Stimulated activated CD8-positive, alpha-beta memory T cell treated with anti-CD3 and anti-CD28 coated beads, Interleukin-15, amount 100 ng/mL, for 4 hours (primary cell): ENCODE measurements at places on chromosomes 11 and 22.

DNA sequence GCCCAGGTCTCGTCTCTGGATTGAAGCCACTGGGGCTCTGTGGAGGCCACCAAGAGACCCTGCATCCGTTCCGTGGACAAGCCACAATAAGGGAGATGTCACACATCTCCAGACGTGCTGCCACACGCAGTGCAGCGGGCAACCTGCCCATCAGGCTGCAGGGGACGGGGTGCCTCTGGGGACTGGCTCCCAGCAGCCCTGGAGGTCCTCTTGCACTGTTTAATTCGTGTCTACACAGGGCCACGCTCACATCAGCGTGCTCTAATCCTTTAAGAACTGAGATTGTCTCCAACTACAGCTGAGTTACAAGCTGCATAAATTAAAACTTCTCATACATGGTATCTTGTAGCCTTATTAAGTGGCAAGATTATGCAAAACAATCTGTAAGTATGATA lies 1232.2 kb downstream of the BRD1 start:
- DNase-seq, result no peak

DNA sequence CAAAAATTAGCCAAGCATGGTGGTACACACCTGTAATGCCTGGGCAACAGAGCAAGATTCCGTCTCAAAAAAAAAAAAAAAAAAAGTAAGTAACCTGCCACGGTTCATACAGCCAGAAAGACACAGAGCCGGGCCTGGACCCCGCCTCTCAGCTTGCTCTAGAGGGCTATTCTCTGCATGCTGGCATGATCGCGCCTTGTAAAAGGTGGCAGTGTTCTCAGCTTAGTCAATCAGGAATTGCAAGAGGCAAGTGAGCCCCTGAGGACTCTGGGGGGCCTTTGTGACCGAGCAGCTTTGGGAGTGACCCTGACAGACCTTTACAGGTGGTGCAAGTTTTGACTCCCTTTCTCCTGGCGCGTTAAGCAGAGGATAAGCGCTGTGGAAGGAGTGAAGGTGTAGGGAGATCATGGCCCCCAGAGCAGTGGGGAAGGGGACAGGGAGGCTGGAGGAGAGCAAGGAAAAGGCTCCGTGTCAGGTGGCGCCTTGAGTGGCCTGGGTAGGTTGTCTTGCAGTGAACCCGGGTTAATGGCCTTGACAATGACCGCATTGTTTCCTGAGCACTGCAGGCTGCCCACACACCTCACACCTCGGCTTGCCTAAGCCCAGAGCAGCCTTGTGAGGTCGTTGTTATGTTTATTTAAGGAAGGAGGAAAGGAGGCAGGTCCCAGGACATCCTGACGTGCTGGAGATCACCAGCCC lies 48.9 kb downstream of the CDPF1 start:
- no peak for DNase-seq

DNA sequence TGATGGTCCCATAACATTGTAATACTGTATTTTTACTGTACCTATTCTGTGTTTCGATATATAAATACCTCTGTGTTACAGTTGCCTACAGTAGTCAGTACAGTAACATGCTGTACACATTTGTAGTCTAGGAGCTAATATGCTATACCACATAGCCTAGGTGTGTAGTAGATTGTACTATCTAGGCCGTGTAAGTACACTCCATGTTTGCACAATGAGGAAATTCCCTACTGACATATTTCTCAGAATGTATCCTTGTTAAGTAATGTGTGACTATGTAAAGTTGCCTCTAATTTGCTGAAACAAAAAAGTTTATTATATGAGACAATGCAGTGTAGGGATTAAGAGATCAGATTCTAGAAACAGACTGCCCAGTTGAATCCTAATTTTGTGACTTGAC lies 21.3 kb downstream of the CAPRIN1 start:
- DNase-seq, result no peak

DNA sequence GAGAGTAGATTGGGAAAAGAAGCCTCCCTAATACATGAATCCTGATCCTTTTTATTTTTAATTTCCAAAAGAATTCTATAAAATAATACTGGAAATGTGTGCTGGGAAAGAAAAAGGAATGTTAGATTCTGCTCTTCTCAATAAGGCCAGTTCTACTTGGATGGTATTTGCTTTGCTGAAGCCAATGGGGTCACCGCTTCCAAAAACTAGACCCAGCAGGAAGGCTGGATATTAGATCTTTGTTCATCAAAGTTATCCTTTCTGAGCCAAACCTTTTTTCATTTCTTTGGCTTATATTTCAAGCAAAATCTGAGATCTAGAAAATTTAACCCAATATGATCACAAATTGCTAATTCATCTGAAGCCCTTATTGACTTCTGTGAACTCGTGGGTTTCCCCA lies 41.4 kb downstream of the SCUBE2 start:
- DNase-seq, result no peak

DNA sequence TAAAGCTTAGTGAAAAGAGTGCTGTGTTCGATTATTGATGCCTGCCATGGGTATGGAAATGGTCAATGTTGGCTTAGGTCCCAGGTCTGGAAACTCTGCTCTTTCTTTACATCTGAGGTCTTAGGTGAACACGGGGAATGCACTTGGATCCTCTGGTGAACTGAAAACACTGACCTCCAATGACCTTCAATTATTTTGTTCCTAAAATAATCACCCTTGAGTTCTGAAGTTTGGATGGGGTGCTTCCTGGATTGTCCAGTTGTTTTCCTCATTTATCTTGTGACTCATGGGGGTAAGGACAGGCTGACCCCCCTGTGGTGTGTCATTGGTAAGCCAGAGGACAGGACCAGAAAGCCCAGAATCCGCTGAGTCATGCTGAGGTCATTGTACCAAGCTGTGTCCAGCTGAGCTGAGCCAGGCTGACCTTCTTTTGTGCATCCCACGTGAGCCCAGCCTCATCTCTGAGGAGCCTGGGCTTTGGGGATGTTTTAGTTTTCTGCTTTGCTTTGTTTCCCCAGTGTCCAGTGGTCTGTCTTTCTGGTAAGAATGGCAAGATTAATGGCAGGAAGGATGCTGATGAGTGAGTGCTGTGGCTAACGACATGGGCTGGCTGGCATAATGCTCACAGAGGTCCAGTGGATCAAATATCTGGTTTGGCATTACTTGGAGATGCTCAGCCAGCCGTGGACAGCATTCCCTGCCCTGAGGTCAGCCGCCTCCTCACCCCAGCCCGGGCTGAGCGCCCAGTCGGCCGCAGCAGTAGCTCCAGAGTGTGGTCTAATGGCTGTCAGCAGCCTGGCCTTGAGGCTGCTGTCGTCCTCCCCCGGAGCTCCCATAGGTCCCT lies 35.6 kb downstream of the AMPD3 start:
- no peak for DNase-seq

- no peak for DNase-seq
These were observed 1.5 kb downstream of the OR9G1 start for GRCh38 chr11:56700242-56700913.

DNA sequence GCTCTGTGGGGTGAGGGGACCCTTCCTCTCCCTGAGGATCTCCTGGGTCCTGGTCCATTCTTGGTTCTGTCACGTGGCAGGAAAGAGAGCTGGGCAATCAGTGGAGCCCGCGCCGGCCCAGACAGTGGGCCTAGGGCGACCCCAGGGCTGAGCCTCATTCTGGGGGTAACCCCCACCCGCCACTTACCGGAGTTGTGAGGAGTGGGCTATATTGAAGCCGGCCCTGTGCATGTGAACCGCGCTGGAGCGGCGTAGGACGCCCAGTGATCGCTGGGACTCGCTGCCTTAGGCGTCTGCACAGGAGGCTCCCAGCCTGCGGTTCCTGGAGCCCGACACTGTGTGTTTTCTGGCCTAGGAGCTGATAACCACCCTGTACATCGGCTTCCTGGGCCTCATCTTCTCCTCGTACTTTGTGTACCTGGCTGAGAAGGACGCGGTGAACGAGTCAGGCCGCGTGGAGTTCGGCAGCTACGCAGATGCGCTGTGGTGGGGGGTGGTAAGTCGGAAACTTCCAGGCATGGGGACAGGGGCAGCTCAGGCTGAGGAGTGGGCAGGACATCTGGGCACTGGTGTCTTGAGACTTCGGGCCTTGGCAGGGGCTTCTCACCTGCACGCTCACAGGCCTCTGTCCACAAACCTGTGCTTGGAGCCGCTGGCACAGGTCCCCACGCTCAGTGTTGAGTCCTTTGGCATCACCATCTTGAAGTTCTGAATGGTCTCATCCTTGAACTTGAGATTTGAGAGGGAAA lies 127.1 kb downstream of the KCNQ1OT1 start:
- DNase-seq, result no peak

- DNase-seq, result no peak
These were observed 133.2 kb downstream of the SPATA19 start for GRCh38 chr11:133712051-133712560.

DNA sequence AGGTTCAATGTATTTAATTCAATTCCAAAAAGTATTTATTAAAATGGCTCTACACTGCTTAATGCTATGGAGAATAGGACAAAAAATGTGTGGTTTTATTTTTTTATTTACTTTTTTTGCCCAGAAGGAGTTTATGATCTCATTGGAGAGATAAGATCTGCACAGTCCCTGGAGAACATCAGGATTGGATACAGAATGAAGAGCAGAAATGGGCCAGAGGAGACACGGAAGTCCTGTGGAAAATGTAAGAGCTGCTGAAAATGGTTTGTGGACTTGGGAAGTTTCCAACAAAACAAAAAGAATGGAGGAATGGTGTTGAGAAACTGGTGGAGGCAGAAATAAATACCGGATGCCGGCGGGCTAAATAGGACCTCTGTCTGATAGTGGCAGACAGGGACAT lies 554.6 kb downstream of the OPCML start:
- no peak for DNase-seq

- no peak for DNase-seq
These were observed 22.9 kb upstream of the FGF3 start for GRCh38 chr11:69841859-69842698.

DNA sequence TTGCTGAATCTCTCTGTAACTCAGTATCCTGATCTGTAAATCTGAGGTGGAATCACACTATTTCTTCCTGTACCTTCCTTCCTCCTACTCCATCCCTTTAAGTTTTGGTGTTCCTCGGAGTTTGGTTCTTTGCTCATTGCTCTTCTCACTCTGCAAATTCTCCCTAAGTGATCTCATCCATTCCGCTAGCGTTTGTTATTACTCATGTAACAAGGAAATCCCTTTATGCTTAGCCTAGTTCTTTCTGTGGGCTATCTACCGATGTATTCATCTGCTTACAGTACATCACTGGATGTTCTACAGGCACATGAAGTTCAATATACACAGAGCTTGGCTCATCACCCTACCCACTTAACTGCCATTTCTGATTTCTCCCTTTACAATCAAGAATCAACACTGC lies 1.6 kb upstream of the CEP295 start:
- no peak for DNase-seq

DNA sequence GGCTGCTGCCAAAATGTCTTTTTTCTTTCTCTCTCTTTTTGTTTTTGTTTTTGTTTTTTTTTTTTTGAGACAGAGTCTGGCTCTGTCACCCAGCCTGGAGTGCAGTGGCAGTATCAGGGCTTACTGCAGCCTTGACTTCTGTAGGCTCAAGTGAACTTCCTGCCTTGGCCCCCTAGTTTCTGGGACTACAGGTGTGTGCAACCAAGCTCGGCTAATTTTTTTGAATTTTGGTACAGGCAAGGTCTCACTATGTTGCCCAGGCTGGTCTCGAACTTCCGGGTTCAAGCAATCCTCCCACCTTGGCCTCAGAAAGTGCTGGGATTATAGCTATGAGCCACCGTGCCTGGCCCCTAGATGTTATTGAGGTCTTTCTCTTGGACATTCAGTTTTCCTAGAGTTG lies 2.2 kb upstream of the DDX10 start:
- no peak for DNase-seq

DNA sequence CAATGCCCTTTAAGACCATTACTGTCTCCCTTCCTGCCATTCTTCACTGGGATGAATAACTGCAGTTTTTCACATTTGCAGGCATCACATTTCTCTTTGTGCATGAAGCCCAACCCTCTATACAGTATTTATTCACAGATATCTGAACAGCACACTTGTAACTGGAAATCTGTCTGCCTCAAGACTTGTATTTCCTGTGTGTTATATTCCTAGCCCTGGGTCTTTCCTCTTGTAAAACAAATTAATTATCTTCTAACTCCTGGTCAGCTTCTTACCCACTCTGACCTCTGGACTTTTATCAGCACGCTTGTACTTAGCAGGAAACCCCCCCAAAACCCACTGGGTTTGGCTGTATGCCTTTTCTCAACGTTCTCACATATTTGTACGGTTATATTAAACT lies 2.0 kb downstream of the CSRP3 start:
- no peak for DNase-seq

DNA sequence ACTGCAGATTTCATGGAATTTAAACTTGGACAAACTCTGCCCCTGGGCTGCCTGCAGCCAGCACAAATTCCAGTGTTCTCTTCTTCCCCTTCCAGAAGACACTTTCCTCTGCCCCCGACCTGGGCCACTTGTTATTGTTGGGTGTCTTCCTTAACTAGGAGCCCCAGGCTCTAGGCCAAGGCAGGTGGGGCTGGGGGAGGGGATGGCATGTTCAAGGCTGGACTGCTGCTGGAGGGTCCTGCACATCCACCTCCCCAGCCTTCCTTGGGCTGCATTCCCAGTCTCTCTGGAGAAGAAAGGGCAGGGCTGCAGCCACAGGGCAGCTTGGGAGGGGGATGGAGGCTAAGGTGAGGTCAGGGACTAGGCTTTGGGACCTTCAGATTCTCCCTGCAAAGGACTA lies 11.5 kb upstream of the SLC22A6 start:
- no peak for DNase-seq

- no peak for DNase-seq
These were observed 416.6 kb upstream of the CCDC90B start for GRCh38 chr11:83702796-83703195.

GRCh38 chr11:129894278-129895125 lies 876 bp downstream of the NFRKB start:
- no peak for DNase-seq

DNA sequence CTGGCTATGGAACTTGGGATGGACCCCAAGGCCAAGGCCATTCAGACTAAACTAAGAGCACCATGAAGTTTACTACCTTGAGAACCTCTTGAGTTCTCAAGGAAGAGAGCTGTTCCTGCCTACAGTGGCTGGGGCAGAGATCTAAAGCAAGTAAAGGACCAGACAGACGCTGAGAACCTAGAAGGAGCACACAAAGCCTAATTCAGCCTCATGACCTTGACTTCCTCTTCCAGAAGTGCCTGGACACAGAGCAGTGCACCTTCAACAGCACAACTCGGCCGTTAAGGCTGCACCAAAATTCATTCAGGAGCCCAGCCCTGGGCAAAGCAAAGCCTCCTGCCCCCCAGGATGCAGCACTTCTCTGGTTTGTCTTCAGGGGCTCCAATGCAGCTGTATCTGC lies 82.9 kb upstream of the AKIP1 start:
- no peak for DNase-seq
